ENCODE measurements at places on chromosomes 3 and 15.

GRCh38 chr15:88395872-88396781 is 71.1 kb downstream of the MRPL46 start:
- peak; percentile 24 for DNase-seq

- DNase-seq, result no peak
These were observed 21.0 kb upstream of the LIMD1 start for GRCh38 chr3:45573591-45573990.

DNA sequence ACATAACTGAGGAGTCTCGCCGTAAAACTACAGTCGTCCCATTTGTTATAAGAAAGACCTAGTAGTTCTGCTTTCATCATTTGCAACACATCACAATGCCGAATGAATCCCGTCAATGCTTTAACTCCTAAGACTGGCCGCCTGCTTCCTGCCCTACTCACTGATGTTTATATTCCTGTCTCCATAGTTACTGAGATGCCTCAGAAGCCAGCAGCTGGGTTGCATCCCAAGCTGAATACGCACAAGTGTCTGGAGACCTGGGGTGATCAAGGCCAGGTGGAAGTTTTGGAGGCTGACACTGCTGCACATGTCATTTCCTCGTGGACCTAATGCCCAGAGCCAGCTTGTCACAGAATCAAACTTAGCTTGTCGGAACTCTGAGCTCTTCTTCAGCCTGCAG is 95.2 kb upstream of the UBE2E1 start:
- no peak for DNase-seq

DNA sequence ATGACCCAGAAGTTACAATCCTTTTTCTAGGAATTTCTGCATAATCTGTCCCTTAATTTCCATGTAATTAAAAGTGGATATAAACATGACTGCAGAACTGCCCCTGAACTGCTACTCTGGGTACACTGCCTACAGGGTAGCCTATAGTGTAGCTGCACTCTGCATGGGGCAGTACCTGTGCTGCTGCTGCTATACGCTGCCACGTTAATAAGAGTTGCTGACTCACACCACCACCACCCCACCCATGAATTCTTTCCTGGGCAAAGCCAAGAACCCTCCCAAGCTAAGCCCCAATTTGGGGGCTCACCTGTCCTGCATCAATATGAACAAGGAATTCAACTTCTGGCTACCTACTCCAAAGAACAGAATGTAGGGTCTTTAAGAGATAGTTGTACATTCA is 13.9 kb downstream of the HDGFL3 start:
- DNase-seq, result no peak

GRCh38 chr3:196789885-196790359 is 50.3 kb downstream of the PAK2 start:
- no peak for DNase-seq

DNA sequence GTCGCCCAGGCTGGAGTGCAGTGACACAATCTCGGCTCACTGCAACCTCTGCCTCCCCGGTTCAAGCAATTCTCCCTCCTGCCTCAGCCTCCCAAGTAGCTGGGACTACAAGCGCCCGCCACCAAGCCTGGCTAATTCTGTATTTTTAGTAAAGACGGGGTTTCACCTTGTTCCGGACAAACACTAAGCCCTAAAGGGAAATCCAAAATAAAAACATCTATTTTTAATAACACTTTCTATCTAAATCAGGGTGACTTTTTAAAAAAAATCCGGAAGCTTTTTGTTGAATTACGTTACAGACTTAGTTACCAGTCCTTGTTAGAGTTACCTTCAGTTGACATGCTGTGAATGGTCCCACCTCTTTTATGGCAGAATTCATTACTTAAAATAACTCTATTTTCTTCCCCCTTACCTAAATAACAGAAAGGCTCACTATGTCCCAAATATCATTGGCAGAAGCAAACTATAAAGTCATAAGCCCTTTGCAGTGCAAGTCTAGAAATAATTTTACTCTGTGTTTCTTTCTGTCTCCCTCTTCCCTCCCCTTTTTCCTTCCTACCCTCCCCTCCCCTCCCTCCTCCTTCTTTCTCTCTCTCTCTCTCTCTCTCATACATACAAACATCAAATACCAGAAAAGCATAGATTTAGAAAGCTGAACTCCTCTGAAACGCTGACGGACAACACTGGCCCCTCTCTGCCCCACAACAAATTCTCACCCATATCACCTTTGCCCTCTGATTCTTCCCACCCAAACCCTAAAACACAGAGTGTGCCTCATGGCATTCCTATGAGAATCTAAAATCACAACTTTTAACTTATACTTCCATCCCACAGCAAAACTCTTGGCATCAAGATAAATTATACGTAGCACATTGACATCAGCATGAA is 18.3 kb downstream of the THBS1 start:
- DNase-seq, result no peak

GRCh38 chr15:33492434-33493052 is 181.8 kb downstream of the RYR3 start:
- no peak for DNase-seq

DNA sequence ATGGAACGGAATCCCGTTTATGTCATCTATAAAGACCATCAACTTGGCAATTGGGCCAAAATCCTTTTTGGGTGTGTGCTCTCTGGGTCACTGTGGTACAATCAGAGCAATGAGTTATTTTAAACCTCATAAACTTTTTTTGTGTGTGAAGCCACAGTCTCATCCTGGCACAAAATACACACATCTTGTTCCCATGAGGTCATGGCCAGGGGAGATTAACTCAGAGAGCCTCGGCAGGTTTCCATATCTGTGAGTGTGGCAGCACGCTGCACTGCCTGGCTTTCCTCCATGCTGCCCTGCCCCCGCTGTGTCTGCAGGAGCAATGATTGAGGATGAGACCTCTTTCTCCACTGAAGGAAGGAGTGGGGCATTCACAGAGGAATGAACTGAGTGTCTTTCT is 54.0 kb upstream of the DLG1 start:
- peak; percentile 28 for DNase-seq

DNA sequence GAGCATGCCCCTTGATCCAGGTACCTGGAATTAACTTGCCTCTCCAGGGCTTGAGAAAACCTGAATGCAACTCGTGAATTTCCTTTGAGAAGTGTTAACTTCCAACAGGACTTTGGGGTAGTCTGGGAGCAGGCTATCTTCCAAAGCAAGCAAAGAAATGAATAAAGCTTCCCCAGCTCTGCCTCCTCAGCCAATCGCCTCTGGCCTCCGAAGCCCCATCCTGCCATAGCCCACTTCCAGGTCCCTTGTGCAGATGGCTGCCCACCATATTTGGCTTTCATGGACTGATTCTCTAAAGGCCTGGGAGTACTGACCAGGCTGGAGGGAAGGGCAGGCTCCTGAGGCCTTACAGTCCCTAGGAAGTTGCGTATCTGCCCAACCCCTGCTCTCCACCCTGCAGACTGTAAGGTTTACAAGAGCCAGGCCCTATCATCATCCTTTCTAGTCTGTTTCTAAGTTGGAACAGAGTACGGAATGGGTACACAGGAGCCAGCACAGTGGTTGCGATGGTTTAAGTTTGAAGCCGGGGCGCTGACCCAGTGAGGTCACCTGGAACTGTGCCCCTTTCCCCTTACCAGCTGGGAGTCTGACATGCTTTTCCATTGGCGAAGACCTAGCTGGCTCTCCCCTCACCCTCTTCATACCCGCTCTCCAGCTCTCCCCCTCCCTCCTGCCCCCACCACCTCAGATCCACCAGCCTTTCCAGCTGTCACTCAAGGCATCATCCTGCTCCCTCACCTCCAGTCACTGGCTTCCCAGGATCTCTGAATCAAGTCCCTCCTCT is 1.1 kb upstream of the PML start:
- no peak for DNase-seq

GRCh38 chr15:59420108-59420507 is 17.9 kb upstream of the FAM81A start:
- no peak for DNase-seq

Data from LoVo (cell line).